Activated naive CD4-positive, alpha-beta T cell (primary cell): ENCODE measurements at places on chromosomes 11 and 22.

DNA sequence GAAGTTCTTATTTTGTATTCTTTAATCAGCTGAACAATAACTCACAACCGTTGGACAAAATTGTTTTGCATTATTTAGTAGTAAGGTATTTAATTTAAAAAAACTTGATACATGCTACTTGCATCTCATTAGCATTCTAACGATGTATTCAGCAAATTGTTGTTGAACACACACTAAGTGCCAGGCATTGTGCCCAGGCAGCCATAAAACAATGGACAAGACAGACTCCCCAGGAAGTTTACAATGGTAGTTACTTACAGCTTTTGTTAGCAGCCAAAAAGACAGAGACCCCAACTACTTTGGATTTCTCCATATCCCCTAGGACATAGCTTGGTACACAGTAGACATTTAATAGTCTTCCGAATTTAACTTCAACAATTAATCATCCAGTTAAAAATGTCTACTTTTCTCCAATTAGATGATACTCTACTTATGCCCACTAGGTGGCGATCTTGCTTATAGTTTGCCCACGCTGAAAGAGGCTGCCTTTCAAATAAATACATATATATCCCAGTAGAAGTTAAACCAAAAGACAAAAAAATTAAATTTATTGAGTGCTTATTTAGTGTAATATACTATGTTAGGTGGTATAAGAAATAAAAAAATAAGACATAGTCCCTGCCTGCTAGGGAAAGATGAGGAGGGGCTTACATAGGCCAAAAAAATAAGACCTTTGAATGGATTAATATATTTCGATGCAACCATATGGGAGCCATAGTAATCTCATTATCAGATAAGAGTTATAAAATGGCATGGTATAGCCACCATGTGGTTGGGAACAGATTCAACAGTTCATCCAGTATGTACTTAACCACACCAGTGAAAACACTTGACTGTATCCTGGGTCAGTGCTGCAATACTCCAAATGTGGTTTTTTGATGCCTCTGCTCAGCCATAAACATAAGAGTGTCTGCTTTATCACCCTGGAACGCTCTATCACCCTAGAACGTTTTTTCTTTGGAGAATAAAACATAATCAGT is 2.0 kb upstream of the FJX1 start:
- DNase-seq, result no peak

DNA sequence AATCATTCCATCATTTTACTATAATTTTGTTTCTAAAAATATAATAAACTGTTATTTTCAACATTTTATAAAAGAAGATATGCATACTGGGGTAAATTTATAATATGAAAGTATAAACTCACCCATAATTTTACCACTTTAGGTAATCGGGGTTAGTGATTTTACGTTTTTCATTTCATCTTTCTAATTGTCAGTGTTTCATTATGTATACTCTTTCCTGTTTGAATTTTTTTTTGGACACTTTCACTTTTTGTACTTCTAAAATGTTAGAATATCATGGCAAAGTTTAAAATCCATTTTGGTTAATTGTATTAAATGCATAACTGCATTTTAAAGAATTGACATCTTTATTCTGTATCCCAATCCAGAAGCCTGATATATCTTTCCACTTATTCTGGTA is 115.8 kb downstream of the METTL15 start:
- DNase-seq, result no peak

DNA sequence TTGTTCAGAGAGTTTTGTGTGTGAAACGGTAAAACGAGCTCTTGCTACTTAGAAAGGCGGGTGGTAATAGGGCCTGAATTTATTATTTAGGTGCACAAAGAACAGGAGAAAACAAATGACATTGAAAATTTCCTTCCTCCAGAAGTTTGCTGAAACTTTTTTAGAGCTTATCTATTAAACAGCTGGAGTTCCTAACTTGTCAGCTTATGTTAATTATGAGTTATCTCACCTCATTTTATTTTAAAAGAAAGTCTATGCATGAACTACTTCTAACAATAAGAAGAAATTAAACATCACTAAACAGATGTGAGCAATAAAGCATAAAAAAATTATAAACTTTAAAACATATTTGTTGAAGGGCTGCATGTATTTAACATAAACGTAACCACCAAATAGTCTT is 373.9 kb upstream of the ANO3 start:
- DNase-seq, result no peak

GRCh38 chr11:674406-674805 is 20.6 kb downstream of the DEAF1 start:
- DNase-seq, result no peak

DNA sequence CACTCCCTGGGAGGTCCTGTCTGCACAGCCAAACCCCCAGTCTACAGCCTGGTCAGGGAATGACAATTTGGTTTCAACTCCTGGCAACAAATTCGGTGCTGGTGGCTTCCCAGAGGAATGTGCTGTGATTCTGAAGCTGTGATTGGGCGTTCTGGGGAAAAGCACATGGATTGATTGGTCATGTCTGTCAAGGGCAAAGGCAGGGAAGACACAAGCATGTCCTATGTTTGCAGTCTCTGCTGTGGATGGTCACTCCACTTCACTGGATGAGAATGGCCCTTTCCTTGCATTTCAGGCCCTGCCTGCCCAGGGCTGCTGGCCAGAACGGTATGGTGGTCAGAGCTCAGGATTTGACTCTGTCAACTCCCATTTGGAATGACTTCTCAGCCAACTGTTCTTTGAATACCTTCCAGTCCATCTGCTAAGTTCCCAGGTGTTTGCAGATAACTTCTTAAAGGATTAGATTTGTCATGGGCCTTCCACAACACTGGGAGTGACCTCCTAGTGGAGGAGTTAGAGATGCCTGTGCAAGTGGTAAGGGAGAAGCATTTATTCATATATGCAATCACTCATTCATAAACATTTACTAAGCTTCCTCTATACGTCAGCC is 42.7 kb downstream of the SGSM1 start:
- no peak for DNase-seq

DNA sequence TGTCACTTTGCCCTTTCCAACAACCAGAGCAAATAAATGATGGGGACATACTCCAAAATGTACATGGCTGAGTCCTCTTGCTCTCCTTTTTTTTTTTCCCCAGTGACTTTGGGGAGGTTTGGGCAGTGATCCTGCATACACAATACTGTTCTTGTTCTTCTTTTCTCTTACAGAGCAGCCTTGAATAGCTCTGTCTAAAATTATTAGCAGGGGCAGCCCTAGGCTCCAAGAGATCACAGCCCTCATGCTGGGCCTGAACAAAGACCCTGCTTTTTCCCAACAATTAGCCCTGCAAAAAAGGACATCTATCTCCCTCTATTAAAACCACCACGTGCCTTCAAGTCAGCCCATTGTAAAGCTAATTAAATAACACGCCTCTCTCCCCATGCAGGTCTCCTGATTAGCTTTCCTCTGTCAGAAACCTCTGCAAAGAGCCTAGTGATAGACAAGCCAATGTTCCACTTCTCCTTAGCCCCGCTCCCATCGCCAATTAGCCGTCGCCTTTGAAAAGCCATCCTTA is 54.7 kb downstream of the ETS1 start:
- no peak for DNase-seq

DNA sequence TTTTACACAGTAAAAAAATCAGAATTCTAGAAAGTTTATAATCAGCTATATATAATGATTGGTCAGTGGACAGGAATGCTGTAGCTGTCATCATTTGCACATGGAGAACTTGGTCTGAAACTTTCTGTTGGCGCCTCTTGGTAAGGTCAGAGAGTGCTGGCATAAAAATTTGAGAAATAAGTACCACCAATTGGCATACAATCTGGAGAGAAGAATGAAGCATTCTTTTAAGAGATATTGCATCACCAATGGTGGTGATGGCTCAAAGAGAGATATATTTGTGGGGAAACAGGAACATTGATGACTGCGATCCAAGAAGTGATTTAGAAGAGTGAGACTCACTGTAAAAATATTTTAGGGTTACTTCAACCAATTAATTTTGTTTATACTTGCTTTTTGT is 19.8 kb upstream of the OOSP1 start:
- DNase-seq, result no peak

GRCh38 chr11:78050964-78051831 is 12.5 kb upstream of the THRSP start:
- no peak for DNase-seq

DNA sequence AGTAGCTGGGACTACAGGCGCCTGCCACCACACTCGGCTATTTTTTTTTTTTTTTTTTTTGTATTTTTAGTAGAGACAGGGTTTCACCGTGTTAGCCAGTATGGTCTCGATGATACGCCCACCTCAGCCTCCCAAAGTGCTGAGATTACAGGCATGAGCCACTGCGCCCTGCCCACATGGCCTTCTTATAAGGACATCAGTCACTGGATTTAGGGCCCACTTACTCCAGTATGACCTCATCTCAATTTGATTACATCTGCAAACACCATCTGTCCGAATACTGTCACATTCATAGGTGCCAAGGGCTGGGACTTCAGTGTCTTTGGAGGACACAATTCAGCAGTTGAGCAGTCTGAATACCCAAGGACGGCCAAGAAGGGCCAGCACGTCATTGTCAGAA is 8.2 kb upstream of the PRR5 start:
- no peak for DNase-seq

DNA sequence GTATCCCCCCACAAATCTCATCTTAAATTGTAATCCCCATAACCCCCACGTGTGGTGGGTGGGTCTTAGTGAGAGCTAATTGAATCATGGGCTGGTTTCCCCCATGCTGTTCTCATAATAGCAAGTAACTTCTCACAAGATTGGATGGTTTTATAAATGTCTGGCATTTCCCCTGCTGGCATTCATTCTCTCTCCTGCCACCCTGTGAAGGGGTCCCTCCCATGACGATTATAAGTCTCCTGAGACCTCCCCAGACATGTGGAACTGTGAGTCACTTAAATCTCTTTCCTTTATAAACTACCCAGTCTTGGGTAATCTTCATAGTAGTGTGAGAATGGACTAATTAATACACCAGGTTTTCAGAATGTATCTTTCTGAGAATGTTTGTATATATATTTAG is 1159.4 kb downstream of the FAM181B start:
- no peak for DNase-seq

DNA sequence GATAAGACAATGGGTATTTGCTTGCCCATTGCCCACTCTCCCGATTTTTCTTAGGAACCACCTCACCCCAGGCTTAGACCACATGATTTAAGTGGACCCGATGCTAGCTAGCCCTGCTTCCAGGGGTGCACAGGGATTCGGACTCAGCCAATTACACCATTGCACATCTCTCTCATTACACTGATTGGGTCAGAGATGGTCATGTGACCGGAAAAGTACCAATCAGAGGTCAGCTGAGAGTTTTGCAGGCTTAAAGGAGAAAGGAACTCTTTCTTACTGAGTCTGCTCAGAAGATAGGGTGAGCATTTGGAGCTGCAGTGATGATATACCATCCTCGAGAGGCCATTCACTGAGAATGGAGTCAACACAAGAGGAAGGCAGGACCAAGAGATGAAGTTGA is 12.2 kb upstream of the ANKK1 start:
- DNase-seq, result no peak

DNA sequence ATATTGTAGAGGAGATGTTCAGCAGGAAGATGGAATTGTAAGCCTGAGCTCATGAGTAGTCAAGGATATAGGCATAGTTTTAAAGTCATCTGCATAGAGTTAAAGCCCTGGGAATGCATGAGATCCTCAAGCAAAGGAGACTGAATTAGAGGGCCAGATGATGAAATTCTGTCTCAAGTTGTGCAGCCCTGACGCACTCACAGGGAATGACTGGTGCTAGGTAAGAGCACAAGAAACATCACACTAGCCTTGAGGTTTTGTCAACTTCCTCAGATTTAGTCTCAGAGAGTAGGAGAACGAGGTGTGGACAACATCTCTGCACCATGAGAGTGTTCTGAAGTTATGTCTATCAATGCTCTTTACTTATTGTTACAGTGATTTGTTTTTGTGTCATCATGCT is 5.8 kb downstream of the RAB38 start:
- no peak for DNase-seq

DNA sequence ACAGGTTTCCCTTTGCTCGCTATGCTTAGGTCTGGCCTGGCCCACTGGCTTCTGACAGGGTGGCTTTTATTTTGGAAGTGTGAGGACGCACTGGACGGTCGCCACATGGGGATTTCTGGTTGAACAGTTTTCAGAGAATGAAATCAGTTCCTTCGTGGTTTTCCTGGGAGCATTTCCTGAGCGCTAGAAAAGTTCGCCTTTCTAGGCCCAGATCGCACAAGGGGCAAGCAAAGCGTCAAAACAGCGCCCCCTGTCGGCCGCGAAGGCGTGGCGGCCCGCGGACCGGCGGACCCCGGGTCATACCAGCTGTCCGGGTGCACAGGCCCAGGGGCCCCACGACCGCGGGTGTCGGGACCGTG is 12.7 kb upstream of the CYP2R1 start:
- DNase-seq, result peak; percentile 81

DNA sequence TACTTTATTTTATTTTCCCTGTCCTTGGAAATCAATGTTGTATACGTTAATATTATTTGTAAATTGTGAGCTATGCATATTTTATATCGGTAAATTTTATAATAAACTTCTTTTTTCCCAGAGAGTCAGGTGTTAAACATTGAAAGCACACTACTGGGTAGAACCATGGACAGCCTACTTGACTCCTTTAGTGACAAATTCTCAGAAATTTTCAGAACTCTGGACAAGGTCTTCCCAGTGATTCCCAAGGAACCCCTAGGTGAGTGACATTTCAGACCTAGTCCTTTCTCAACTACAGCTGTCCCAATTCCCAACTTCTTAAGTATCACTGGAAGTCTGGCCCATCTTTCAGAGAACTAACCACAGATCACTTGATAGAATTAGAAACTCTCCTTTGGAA is 107.2 kb downstream of the RCN1 start:
- no peak for DNase-seq

DNA sequence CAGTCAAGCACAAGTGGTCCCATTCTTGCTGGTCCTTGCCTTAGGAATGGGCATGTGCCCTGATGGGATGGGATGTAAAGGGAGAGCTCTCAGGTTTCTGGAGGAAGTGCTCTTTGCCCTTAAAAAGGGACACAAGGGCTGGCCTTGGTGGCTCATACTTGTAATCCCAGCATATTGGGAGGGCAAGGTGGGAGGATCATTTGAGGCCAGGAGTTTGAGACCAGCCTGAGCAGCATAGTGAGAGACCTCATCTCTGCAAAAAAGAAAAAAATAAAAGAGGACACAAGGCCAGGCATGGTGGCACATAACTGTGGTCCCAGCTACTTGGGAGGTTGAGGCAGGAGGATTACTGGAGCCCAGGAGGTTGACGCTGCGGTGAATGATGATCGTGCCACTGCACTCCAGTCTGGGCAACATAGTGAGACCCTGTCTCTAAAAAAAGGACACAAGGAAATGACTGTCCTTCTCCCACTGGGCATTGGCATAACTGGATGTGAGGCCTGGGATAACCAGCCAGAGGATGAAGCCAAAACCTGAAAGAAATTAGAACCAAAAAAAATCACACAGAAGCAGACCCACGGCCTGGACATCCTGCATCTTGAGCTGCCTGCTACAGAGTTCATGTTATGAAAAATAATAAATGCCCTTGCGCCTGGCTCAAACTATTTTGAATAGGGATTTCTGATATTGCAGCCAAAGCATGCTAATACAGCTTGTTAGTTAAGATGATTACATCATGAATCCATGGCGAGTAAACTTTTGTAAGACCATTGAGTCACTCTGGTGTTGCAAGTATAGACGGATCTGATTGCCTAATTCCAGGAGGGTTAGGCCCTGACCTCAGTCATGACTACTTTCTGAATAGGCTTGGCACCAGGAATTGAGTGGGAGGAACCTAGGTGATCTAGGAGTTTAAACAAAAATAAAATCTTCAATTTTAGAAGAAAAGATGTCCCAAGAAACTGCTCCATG is 12.9 kb upstream of the CRKL start:
- no peak for DNase-seq

- DNase-seq, result peak; percentile 23
These were observed at the start of gene SORL1-AS1 for GRCh38 chr11:121452609-121453150. SORL1-AS1 (minus strand) TSS chr11:121452967.

GRCh38 chr11:100105255-100105981 is 581.7 kb upstream of the ARHGAP42 start:
- DNase-seq, result no peak
